KG1 (cell line): ENCODE measurements at places on chromosomes 11 and 22.

DNA sequence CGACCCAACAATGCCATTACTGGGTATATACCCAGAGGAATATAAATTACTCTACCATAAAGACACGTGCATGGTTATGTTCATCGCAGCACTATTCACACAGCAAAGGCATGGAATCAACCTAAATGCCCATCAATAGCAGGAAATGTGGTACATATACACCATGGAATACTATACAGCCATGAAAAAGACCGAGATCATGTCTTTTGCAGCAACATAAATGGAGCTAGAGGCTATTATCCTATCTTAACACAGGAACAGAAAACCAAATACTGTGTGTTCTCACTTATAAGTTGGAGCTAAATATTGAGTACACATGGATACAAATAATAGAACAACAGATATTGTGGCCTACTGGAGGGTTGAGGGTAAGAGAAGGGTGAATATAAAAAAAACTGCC is 3.5 kb downstream of the OR2D2 start:
- DNase-seq: no peak

- DNase-seq: no peak
These were observed 33.0 kb upstream of the NARS2 start for GRCh38 chr11:78607696-78608095.

GRCh38 chr11:7021318-7021717 is 1.0 kb downstream of the NLRP14 start:
- DNase-seq: no peak

GRCh38 chr22:25159028-25159427 is 40.6 kb upstream of the CRYBB3 start:
- no peak for DNase-seq

- no peak for DNase-seq
These were observed 33.7 kb upstream of the MYRF start for GRCh38 chr11:61718621-61719302.
